T-helper 9 cell (primary cell): ENCODE measurements at places on chromosomes 1 and 21.

DNA sequence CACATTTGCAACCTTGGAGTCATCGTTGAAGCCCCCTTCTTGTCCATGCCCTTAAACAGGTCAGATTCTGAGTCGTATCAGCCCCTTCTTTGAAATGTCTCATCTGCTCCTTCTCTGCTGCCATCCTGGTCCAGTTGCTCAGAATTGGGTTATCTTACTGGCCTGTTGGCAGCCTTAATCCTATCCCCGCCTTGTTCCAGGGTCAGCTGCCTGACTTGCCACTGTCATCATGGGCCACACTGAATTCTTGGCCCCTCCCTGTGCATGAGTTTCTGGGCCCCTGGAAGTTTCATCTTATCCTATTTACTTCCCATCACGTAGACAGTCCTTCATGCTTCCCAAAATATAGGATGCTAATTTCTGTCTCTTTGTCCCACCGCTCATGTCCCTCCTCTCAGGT lies 23.7 kb downstream of the IRF2BP2 start:
- no peak for DNase-seq

- peak; percentile 18 for DNase-seq
Measured at GRCh38 chr1:214332946-214333798, 52.2 kb downstream of the SMYD2 start.

GRCh38 chr1:227037121-227037520 lies 97.0 kb downstream of the COQ8A start:
- no peak for DNase-seq

- peak; percentile 25 for DNase-seq
Measured at GRCh38 chr1:175188936-175189335, 3.6 kb downstream of the KIAA0040 start.

- no peak for DNase-seq
Measured at GRCh38 chr1:17955302-17956285, 152.0 kb upstream of the IGSF21 start.

DNA sequence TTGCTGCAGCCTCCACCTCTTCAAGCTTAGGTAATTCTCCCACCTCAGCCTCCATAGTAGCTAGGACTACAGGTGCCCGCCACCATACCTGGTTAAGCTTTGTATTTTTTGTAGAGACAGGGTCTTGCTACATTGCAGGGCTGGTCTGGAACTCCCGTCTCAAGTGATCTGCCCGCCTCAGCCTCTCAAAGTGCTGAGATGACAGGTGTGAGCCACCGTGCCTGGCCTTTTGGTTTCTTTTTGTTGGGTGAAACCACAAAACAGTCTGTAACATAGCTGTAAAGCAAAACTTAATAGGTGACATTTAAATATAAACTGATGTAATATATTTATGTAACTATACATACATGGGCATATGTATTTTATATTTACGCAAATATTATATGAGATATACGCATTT lies 3.1 kb upstream of the DNAJC11 start:
- no peak for DNase-seq

DNA sequence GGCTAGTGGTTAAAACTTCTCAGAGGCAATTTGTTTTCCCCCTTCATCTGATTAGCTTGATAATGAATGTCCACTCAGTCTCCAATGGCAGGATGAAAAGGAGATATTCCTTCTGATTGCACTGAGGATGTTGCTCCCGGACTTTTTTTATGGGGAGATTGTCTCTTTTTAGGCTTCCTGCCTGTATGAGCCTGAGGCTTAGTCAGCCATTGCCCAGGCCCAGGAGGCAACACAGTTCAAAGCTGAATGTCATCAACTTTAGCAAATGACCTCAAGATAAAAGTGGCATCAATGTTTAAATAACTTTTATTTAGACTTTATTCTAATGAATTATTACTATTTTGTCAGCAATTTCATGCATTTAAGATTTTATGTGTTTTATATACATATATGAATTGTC lies 162.9 kb upstream of the PTBP2 start:
- no peak for DNase-seq

DNA sequence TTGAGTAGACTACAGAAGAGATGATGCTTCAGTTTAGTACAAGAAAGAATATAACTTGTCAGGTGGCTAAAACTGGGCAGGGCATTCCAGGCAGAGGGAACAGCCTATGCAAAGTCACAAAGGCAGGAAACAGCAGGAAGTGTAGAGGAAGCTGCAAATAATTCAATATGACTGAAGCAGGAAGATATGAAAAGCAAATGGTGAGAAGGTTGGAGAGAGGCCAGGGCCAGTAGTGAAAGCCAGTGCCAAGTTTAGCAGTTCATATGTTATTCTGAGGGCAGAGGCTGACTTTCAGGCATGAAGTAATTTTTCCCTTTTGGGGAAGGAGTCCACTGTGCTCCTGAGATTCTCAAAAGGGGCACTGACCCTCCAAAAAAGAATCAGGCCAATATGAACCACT lies 8.0 kb upstream of the YBX1 start:
- DNase-seq: no peak

DNA sequence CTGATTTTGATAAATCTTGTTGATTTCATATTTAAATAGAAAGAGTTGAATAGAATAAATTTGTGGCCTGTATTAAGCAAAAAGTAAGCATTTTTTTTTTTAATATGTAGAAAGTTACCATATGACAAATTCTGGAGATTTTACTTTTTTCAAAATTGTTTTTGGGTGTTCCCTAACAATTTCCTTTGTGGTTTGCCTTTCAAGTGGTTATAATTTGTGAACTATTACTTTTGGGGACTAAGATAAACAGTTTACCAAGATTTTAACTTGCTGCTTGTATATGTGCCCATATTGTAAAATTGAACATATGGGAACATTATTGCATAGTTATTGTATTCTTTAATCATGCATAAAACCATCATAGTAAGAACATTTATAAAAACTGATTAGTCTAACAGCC lies 34.6 kb downstream of the SLC30A7 start:
- DNase-seq: no peak

GRCh38 chr21:22552390-22552789 lies 1554.2 kb downstream of the NCAM2 start:
- no peak for DNase-seq

GRCh38 chr1:94679332-94680038 lies 137.9 kb upstream of the F3 start:
- DNase-seq: no peak

DNA sequence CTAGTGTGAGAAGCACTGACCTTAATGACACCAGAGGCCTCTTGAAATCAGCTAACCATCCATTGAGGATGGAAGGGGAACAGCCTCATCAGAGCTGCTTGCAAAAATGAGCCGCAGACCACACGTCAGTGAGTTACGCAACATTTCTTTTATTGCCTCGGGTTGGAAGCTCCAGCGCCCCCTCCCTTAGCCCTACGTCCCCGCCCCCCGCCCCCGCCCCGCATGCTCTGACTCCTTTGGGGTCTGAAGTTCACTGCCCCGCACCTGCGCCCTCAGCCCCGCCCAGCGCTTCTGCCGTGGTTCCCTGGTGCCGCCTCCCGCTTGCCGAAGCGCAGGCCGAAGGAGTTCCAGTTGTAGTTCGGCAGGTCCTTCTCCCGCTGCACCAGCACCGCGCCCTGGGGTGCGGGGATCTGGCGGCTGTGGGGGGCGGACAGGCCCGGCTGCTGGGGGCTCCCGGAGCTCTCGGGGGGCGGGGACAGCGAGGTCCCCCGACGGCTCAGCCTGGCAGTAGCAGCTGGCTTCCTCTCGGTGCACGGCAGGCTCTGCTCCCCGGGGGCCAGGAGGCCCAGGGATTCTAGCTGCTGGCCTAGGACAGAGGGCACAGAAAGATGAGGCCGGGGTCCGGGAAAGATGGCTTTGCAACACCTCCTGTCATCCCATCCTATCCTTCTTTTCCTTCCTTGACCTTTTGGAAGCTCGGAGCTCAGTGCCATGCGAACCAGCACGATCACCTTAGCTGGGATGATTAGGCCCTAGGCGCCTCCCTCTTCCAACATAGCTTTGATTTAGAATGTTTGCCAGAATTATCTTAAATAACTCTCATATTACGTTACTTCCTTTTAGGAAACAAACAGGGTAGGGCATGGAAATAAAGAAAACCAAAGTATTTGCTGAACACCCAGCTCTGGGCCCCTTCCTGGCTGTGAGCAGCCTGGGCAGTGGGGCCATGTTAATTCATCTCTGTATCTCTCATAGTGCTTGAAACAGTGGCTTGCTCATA lies 5.8 kb downstream of the KISS1 start:
- DNase-seq: no peak

DNA sequence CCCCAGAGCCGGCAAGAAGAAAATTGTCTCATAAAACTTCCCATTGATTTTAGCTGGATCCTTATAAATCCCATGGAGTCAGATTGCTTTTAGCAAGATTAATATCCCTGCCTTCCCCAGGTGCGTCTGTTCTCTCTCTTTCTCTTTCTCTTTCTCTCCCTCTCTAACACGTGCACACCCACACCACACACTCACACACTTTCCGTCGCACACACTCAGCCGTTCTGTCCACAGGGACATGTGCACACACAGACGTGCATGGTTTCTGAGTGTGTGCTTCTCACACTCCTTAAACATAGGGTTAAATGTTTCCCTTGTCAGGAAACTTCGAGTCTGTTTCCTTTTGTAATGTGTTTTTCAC lies 98.7 kb upstream of the NFIA start:
- DNase-seq: no peak
